ENCODE measurements at places on chromosomes 7 and 10.

- no peak for DNase-seq
Measured at GRCh38 chr10:111830359-111830758, 353.2 kb downstream of the GPAM start.

GRCh38 chr7:147412782-147413556, 1177.6 kb upstream of the C7orf33 start:
- DNase-seq, result no peak

DNA sequence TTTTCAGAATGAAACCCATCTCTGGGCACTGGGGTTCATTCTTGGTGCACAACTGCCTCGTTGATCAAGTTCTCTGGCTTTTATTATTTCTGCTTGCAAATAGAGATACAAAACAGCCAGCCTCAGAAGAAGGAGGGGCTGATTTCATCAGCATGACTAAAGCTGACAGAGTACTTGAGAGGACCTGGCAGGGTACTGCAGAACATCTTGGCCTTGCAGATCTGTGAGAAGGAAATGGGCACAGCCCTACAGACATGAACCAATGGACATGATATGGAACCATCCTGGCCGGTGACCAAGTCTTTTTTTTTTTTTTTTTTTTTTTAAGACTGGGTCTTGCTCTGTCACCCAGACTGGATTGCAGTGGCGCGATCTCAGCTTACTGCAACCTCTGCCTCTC, 240.6 kb downstream of the VTI1A start:
- no peak for DNase-seq

- no peak for DNase-seq
Measured at GRCh38 chr10:106255111-106255678, 909.3 kb downstream of the SORCS1 start.

GRCh38 chr7:105017657-105018365, 3.8 kb downstream of the KMT2E start:
- no peak for DNase-seq

GRCh38 chr7:93968911-93969620, 35.1 kb downstream of the BET1 start:
- no peak for DNase-seq

- no peak for DNase-seq
Measured at GRCh38 chr7:176786-177459, 15.4 kb upstream of the FAM20C start.

DNA sequence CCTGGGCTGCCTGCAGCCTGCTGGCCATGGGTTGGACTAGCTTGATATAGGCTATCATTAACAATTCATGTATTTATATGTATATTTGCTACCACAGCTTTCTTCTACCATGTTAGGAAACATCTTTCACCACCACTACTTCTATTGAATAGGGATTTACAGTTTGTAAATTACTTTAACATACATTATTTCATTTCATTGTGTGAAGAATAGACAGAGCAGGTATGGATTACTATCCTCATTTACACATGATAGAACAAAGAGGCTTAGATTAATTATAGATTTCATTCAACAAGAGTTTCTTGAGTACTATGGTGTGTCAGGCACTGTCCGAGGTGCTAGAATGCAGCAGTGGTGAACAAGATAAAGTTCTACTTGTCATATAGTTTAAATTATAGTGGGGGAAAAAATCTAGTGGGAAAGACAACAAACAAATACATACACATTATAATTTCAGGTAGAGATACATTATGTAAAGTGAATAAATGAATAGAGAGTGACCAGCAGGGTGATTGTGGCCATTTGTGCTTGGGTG, 20.6 kb downstream of the VTI1A start:
- no peak for DNase-seq

- DNase-seq, result no peak
Measured at GRCh38 chr7:25669961-25670841, 441.9 kb upstream of the NPVF start.
